ENCODE measurements at places on chromosomes 2 and 18.

DNA sequence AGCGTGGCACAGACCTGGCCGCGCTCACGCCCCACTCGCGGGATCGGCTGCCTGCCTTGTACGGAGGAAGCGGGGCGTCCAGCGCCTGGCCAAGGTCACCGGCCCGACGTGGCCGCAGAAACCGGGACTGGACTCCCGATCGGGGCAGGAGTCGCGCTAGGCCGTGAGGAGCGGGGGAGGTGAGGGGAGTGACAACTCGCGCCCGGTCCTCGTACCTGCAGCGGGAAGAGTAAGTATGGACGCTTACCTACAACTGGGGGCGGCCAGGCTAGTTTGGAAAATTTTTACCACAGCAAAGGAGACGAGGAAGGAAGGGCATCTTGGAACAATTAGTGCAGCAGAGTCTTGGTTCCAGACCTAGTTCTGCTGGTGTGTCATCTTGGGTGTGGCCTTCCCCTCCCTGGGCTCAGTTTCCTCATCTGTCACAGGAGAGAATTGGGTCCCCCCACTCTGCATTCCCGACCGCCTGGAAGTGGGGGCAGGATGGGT lies 693 bp downstream of the UBE2F start:
- DNase-seq: peak; percentile 51

DNA sequence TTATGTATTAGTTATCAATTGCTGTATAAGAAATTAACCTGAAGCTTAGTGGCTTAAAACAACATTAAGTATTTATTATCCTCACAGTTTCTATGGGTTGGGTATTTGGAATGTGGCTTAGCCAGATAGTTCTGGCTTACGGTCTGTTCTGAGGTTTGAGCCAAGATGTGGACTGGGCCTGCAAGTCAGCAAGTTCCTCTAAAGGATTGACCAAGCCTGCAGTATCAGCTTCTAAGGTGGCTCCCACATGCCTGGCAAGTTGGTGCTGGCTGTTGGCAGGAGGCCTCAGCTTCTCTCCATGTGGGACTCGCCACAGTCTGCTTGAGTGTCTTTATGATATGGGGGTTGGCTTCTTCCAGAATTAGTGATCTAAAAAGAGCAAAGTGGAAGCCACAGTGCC lies 45.0 kb upstream of the TCF4 start:
- DNase-seq: no peak

DNA sequence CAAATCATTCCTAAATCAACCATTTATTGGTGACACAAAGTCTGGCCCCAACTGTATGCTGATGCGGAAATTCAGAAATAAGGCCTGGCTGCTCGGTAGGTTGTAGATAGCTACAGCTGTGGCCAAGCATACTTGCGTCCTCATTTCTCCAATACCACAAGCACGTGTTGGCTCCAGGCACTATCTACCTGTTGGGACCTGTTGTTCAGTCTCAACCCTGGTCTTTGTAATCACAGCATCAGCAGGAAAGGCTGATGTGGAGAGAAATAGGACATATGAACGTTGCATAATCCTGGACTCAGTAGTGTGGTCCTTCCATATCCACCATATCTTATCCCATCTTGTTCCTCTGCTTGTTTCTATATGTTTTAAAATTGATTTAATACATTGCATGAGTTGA lies 212.6 kb downstream of the PMAIP1 start:
- no peak for DNase-seq

DNA sequence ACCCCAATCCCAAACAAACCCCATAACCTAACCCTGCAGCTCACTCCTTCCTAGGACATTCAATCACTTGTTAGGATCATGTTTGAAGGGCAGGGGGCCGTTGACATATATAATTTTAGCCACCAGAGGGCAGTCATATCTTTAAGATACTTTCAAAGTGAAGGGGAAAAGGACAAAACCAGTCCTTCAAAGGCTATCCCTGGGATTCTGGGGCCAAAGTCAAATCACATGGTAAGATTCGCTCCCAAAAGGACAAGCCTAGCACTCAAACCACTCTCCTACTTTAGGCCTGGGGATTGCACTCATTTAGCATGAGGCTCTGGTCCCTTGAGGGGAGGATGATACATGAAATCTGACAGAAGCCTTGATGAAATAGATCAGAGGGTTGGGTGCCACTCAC lies 44.6 kb downstream of the HAUS1 start:
- DNase-seq: peak; percentile 73

GRCh38 chr2:112092286-112093041 lies 37.4 kb downstream of the TMEM87B start:
- no peak for DNase-seq

DNA sequence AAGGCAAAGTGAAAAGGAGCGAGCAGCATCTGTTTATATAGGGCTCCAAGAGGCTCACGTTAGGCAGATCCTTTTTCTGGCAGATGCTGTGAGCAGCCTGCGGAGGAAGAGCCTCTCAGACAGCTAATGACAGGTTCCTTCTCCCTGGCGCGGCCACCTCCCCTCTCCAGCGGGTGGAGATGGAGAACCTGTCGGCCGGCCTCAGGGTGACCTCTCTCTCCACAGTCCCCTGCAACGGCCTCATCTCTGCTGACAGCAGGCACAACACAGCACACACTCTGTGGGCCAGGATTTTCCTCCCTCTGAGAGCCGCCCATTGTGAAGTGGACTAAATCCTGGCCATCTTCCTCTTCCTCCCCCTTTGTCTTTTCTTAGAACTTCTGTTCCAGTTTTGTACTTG lies 119.8 kb downstream of the PRKCE start:
- DNase-seq: peak; percentile 88

DNA sequence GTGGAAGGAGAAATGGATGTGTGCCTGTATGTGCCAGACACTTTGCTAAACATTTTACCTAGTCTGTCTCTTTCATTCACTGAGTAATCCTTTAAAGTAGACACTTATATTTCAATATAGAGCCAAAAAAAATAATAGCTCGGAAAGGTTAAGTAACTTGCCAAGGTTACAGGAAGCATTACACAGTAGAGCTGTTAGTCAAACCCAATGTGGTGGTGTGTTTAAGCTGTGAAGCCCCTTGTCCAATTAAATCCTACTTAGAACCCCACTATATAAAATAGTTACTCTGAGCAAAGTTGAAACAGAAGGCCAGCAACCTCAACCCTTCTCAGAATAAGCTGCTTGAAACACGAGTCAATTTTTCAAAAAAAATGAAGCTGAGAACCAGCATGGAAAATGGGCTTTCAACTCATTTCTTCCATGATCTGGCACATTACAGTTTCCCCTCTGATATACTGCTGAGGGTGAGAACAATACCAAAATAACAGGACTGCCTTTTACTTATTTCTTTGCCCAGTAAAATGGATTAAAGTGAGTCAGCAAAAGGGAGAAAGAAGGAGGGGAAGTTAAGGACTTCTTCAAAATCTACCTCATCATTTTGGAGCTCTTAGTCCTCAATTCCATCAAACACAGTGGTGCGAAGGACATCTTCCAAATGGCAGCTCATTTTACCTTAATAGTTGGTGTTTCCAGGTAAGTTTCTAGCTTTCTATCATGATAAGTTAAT lies 7.9 kb downstream of the RDH14 start:
- no peak for DNase-seq

DNA sequence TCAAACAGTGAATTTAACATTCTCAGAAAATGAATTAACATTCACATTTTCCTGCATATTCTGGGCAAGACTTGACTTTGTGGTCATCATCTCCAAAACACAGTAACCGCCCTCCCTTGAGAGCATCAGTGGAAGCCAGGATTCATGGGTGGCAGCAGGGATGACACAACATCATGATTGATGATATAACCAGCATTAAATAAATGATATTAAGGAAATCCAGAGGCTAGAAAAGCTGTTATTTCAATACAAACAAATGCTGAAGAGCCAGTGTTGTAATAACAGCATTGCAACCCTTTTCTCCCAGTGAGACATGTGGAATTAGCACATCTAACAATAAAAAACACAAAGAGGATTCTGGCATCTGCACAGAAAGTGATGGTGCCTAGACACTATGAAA lies 41.1 kb downstream of the CDC42EP3 start:
- DNase-seq: no peak

Data from retina (tissue), 1 donor.